ENCODE measurements at places on chromosomes 11 and 22.

DNA sequence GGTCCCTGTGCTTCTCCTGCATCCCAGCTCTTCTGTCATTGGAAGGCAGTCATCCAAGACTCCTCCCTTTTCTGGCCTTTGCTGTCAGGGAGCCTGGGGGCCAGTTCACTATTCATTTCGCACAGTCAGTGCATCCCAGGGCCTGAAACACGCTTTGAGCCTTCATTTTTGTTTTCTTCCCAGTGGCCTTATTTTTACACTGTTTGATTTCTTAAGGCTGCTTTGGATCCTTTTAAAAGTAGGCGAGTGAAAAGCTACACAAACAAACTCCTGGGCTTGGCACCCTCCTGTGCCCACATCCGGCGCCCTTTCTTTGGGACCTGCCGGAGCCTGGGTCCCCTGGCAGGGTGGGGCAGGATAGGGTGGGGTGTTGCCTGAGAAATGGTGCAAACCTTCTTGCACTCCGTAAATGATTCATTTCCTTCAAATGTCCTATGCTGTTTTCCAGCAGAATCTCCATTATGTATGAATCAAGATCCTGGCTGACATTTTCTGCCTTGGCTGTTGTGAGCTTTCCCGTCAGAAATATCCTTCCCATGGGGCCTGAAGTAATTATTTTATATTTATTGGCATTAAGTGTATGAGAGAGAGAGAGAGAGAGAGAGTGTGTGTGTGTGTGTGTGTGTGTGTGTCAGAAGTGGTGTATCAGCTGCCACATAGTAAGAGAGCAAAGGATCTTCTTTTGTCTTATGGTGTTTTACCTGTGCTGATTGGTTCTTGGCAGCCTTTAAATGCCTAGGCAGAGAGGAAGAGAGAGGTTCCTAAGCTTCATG, 45.6 kb downstream of the BCR start:
- DNase-seq: peak; percentile 38

GRCh38 chr11:35293035-35293434, 126.3 kb downstream of the SLC1A2 start:
- no peak for DNase-seq

- DNase-seq: no peak
These were observed 1.4 kb upstream of the TCN2 start for GRCh38 chr22:30605449-30606110.

GRCh38 chr11:8642196-8642841, 40.1 kb downstream of the TRIM66 start:
- DNase-seq: no peak

GRCh38 chr11:62505059-62505439, 41.6 kb downstream of the AHNAK start:
- DNase-seq: no peak

DNA sequence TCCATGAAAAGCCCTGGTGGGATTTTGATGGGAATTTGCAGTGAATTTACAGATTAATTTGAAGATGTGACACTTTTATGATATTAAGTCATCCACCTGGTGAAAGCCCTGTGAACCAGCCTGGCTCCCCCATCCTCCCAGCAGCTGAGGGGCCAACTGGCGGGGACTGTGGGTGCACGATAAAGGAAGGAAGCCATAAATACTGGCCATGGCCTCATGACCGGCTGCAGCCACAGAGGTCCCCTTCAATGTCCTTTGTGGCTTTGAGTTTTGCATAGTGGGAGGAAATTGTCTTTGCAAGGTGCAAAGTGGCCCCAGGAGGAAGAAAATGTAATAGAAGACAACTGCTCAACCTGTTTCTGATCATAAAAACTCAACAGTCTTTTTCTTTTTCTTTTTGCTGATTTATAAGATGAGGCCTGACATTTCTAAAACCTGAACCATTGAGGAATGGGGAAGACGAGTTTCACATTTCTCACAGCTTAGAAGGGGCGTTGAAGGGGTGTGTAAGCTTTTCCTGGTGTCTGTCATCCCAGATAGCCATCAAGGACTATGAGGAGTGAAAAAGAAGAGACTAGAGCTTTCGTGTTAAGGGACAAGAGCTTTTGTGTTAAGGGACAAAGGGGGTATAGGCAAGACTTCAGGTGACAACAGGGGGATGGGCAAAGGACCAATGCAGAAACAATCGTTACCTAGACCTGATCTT, 6.3 kb upstream of the NDUFV1 start:
- no peak for DNase-seq

- no peak for DNase-seq
These were observed 630.2 kb downstream of the BRD1 start for GRCh38 chr22:49197505-49197904.

DNA sequence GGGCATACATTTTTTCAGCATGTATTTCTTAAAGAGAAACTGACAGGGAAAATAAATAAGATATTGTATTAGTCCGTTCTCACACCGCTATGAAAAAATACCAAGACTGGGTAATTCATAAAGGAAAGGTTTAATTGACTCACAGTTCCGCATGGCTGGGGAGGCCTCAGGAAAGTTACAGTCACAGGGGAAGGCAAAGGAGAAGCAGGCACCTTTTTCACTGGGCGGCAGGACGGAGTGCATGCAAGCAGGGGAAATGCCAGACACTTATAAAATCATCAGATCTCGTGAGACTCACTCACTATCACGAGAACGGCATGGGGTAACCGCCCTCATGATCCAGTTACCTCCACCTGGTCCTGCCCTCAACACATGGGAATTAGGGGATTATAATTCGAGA, 44.2 kb downstream of the PPFIA1 start:
- DNase-seq: no peak

GRCh38 chr11:64751580-64751979, 7.6 kb upstream of the RASGRP2 start:
- DNase-seq: no peak

GRCh38 chr22:20093418-20094196, 13.6 kb downstream of the DGCR8 start:
- no peak for DNase-seq

DNA sequence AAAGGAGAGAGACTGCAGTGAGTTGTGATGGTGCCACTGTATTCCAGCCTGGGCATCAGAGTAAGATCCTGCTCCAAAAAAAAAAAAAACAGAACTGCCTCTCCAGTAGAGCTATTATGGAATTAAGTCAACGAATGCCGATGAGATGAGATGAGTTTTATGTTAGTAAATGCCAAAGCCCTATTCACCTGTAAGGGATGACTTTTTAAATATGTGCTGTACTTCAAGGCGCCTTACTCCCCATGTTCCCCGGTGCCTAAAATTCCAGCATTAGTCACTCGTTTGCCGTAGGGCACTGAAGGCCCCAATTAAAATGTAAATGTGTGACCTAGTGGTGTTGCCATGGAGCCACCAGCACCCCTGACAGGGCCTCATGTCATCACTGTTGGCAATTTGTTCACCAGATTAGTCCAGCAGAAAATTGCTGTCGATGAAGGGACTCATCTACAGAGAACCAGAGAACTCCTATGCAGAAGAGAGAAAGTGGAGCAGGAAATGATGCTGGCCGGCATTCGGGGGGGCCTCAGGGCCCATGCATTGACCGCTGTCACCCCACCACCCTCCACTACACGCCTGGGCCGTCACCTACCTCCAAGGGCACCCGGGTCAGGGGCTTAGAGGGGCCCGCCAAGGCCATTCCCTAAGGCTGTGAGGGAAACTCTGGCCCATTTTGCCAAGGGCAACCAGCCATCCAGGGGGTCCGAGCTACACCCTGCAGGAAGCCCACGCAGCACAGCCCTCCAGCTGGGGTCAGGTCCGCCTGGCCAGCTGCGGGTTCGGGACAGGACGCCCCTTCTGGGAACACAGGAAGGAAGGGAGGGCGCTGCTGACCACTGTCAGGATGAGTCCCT, 17.8 kb downstream of the LIF start:
- DNase-seq: no peak

GRCh38 chr22:46429325-46429853, 93.9 kb downstream of the TRMU start:
- no peak for DNase-seq

- DNase-seq: peak; percentile 98
These were observed 54.4 kb downstream of the TRAF6 start for GRCh38 chr11:36455658-36456111.

- DNase-seq: no peak
These were observed 195.5 kb upstream of the CADM1 start for GRCh38 chr11:115699733-115700132.

DNA sequence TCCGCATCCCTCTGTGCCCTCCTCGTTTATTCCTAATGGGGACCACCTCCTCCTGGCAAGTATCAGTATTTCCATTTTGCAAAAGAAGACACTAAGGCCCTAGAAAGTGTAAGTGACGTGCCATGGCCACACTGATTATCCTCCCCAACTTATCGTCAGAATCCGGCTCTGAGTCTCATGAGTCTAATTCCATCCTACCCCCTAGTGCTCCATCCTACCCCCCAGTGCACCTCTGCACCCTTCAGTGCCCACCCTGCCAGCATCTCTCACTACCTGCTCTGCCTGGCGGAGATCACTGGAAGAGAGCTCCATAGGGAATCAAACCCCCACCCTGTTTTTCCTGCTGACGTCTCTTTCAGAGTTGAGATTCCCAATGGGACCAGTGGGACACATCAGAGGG, 31.8 kb downstream of the PRDM11 start:
- DNase-seq: no peak

DNA sequence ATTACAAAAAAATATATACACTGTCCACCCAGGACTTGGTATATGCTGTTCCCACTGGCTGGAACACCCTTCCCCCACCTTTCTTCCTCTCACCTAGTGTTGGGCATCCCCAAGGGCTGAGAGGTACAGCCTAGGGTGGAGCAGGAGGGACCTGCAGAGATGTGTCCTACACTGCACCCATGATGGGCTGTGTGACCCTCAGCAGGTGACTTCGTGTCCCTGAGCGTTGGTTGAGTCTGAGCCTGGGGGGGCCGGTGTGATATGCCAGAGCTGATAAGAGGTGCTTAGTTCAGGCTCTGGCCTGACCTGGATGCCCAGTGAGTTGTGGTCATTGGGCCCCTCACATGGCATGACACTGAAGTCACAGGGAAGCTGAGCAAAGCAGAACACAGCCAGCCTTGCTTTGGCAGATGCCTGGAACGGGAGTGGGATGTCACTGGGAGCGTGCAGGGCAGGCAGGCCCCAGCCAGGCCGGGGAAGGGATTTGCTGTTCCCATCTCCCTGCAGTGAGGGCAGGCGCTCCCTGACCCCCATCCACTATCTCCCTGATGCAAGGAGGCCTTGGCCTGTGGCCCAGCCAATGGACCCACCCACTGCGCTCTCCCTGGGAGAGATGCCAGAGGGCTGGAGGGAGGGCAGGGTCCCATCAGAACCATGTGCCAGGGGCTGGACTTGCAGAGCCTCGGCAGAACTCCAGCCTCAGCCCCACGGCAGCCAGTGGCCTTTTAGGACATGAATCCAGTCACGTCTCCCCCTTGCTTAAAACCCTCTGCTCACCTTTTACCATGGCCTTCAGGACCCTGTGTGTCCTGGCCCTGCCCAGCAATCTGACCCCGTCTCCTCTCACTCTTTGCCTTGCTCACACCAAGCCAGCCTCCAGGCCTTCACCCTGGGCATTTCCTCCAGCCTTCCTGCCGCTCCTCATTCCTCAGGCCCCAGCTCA, 138.9 kb downstream of the MN1 start:
- no peak for DNase-seq

DNA sequence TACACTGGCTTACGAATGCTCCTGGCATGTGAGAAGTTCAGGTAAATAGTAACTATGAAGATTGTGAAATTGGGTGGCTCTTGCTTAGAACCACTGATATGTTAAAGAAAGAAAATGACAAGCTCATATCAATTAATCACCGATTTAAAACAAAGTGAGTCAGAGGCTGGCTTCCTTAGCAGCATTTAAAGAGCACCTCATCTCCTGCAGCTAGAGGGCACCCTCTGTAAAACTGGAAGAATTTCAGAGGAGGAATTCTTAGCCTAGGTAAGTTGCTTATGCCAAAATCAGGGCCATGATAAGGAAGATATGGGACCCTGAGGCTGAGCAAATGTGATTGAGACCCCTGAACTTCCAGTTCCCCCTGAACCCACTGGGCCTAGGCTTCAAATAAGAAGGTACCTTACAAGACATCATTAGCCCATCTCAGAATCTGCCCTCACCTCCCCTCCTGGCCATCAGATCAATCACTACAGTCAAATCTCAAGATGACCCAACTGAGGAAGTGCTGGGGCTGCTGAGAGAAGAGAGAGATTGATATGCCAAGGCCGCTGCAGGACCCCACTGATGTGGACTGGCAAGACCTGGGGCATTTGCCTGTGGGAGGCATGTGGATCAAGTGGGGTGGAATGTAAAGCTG, 8.6 kb upstream of the CD3E start:
- DNase-seq: no peak

GRCh38 chr11:126418887-126419286, 63.4 kb downstream of the ST3GAL4 start:
- no peak for DNase-seq

GRCh38 chr22:31627223-31627731, 34.7 kb downstream of the PISD start:
- DNase-seq: no peak

- DNase-seq: no peak
These were observed 70.5 kb downstream of the PKNOX2 start for GRCh38 chr11:125235071-125235471.

DNA sequence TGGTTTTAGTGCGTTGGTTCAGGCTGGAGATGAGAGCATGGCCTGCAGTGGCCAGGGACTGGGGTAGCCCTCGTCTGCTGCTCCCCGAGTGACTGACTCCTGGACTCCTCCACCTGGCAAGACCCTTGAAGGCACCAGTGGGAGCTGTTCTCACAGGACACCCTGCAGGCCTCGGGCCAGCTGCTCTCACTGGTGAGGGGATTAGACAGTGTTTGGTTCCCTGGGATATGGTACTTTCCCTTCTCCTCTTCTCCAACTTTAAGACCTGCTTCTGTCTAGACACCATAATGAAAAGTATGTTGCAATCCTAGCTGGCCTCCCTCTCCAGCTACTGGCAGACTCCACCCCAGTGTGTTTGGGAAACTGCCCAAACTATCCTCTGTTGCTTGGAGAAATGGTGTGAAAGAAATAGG, 168.8 kb upstream of the CADM1 start:
- DNase-seq: no peak

GRCh38 chr22:27638329-27639233, 163.0 kb downstream of the MN1 start:
- DNase-seq: no peak

- no peak for DNase-seq
These were observed 146.3 kb upstream of the ARHGAP20 start for GRCh38 chr11:110858547-110858921.

DNA sequence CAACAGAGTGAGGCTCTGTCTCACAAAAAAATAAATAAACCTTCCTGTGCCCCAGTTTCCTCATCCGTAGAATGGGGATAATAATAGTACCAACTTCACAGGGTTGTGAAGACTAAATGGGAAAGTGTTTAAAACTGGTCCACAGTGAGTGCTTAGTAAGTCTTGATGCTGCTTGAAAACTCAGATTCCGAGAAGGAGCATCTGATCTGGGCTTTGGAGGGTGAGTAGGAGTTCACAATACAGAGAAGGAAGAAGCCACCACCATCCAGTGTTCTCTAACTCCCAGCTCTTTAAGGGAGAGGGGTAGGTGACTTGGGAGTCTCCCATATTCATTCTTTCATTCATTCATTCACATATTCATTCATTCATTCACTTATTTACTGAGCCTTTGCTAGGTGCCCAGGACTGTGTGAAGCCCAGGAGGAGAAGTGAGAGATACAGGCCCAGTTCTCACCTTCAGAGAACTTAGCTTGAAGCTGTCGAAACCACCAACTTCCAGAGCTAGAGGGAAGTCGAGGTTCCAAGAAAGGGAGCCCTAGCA, 17.7 kb downstream of the CYTH4 start:
- no peak for DNase-seq

- DNase-seq: no peak
These were observed 128.9 kb downstream of the SERGEF start for GRCh38 chr11:17883946-17884345.

Data from HS-27A (cell line).